Cardiac septum (tissue), 1 donor: ENCODE measurements at places on chromosomes 7 and 10.

DNA sequence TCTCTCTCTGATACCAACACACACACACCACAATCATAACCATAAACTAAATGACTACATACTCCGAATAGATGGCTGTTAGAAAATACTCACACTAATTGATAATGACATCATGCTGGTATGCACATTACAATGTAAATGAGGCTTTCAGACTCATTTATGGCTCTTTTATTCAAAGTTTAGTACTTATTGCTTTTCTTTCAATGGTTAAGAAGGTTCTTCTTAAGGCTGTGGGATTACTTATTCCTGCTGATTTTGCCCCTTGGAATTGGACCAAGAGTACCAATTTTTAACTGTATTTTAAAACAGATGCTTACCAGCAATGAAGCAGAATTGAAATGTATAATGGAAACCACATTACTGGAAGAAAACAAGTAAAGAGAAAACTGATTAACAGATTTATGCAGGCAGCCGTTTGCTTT is 20.6 kb upstream of the CABCOCO1 start:
- DNase-seq, result no peak

DNA sequence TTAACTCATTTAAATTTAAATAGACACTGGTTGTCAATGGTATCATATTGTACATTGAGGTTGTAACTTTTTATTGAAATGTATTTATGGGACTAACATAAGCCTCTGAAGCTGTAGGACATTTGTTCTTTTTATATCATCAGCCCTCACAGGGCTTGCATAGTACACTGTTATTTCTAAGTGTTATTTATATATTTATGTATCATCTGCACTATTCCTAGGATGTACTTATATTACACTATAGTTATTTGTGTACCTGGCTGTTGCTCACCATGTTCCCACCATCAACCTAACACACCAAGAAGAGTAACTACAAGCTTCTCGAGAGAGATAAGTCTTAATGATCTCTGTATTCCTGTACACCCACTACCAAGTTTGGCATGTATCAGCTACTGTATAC is 224.7 kb downstream of the PPP1R3A start:
- DNase-seq, result no peak

- peak; percentile 71 for DNase-seq
Observed at GRCh38 chr10:43258562-43259212, 8.2 kb downstream of the RASGEF1A start.

DNA sequence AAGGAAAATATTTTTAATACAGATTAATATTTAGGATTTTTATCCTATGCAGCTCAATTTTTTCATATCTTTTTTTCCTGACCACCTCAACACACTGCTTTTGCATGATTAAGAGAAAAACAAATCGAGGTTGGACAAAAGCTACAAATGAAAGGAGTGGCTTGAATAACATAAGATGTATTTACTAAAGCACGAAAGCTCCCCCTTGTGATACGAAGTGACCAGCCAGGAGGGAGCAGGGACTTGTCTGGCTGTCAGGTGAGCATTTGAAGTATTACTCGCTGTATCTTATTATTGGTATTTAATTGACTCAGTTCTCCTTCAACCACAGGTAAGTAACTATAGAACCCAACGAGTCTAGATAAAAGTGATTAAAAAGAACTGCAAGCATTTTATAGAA is 265.2 kb upstream of the PHF14 start:
- DNase-seq, result no peak

- DNase-seq, result no peak
Observed at GRCh38 chr7:34739651-34740300, 81.8 kb downstream of the NPSR1 start.

DNA sequence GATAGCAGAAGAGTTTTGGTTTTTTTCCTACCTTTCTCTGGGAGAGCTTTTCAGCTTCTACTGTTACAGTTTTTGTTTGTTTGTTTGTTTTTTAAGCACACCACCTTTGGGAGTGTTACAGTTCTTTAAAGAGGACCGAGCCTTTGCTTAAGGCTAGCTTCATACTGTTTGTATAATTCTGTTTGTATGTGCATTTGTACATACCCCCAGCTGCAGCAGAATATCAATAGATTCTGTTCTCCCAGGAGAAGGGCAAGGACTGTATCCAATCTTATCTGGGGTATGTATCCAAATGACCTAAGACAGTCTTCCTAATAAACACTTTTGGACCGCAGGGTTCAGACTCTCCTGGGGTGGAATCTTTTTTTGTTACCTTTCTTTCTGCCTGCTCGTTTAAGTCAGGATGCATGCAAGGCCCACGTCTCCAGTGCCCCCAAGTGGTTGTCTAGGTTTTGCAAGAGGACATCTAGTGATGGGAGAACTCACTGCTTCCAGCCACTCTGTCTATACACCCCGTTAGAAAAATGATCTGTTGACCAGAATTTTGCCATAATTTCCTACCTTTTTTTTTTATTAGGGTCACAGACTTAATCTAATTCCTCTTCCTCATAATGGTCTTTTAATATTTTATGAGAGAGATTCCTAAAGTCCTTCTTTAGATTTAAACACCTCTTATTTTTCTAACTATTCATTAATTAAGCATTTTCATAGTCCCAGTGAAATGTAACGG is 23.9 kb downstream of the NRF1 start:
- no peak for DNase-seq

GRCh38 chr7:1536743-1537534 is 6.4 kb downstream of the MAFK start:
- DNase-seq, result peak; percentile 95

- no peak for DNase-seq
Observed at GRCh38 chr10:128386816-128387604, 260.8 kb upstream of the MKI67 start.

- no peak for DNase-seq
Observed at GRCh38 chr7:2436341-2437104, 33.1 kb downstream of the CHST12 start.

GRCh38 chr7:33730958-33731357 is 174.4 kb upstream of the BMPER start:
- DNase-seq, result no peak

DNA sequence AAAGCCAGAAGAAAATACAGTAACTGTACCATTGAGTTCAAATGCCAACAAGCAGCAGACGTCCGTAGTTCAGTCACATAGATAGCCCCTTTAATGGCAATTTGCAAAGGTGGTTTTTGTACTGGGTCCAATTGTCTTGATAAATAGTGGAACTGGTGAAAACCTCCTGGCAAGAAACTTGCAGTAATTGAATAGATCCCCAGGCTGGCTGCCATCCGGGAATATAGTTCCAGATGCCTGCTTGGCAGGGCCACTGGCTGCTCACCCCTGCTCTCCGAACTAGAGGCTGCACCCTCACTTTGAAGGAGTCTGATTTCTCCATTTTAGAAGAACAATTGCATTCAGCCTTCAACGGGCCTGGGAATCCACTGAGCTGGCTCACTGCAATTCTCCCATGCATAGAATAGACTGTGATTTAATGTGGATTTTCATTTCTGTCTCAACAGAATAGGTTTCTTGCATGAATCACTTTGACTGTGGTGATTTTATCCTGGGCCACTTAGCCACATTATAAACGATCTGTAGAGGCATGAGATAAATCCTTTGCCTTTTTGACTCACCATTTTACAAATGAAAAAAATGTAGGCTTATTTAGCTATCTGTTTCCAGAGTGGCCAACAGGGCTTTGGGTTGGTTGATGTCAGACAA is 35.9 kb upstream of the ELMO1 start:
- DNase-seq, result no peak

DNA sequence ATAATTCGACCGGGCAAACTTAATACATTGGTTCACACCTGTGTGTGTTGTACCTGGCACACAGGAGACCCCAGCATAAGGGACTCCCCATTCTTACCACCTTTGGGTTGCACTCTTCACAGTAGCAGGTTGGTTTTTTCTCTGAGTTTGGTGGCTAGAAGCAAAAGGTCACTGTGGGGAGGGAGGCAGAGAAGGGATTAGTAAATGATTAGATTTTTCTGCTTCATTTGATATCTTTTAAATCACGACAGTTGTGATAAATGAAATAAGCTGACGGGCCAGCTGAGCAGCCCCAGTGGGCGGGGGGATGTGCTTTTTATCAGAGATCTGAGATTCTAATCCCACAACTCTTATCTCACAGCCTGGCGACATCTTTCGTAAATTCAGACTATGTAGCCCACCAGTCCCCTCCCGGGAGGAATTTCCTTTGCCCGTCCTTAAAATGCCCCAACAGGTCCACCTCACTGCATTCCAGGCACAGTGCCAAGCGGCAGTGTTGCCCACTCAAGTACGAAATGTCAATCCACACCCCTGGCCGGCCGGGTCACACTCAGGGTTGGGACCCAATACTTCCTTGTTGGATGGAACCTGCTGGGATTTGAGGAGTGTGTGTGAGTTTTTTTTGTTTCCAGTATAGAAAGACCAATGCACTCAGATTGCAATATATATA is 10.5 kb upstream of the KCP start:
- peak; percentile 61 for DNase-seq

GRCh38 chr10:127392351-127393235 is 156.5 kb upstream of the NPS start:
- DNase-seq, result no peak
